ENCODE measurements at places on chromosomes 6 and 20.

GRCh38 chr6:142183351-142183750 is 36.3 kb downstream of the VTA1 start:
- no peak for DNase-seq

DNA sequence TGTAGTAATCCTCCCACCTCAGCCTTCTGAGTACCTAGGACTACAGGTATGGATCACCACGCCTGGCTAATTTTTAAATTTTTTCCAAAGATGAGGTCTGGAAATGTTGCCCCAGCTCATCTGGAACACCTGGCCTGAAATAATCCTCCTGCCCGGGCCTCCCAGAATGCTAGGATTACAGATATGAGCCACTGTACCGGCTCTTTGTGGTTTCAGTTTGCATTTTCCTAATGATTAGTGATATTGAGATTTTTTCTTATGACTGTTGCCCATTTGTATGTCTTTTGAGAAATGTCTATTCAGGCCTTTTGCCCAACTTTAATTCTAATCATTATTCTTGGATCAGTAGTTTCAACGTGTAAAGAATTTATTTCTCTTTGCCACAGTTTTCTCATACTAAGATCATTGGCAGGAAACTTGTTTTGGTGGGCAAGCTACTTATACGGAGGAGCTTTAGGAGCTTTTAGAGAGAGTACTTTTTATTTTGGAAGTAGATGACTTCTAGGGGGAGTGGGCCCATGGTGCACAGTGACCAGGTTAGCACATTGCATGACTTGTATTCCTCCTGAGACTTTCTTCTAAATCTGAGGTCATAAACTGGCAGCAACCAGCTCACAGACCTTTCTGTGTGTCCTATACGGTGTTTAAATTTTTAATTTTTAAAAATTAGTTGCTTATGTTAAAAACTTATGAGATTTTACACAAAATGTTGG is 62.3 kb downstream of the STK4 start:
- no peak for DNase-seq

DNA sequence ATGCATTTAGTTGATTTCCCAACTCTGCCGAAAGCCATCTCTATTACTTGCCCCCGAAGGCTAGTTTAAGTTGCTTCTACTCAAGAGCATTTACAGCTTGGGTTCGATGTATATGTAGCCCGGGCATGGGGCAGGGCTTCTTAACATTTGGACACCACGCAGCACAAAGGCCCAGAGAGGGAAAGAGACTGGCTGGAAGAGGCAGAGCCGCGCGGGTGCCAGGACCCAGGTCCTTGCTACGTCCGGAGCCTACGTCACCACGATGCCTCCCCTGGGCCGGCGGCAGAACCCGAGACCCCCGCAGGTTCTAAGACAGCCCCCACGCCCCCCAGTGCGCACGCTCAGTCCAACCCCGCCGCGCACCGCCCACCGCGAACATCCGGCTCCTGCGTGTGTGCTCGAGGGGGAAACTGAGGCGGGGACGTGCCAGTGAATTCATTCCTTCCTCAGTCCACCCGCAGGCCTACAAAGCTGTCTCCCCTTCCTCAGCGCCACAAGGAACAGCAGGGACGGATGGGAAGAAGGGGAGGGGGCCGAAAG is 367 bp upstream of the PCIF1 start:
- peak; percentile 56 for DNase-seq

GRCh38 chr6:136084403-136084802 is 165.7 kb downstream of the MTFR2 start:
- no peak for DNase-seq

- DNase-seq = peak; percentile 45
Observed at GRCh38 chr6:3456898-3457709, at the start of gene SLC22A23. Gene SLC22A23 (minus strand): TSS chr6:3457050. CDS start chr6:3456559, 491 bp downstream.

DNA sequence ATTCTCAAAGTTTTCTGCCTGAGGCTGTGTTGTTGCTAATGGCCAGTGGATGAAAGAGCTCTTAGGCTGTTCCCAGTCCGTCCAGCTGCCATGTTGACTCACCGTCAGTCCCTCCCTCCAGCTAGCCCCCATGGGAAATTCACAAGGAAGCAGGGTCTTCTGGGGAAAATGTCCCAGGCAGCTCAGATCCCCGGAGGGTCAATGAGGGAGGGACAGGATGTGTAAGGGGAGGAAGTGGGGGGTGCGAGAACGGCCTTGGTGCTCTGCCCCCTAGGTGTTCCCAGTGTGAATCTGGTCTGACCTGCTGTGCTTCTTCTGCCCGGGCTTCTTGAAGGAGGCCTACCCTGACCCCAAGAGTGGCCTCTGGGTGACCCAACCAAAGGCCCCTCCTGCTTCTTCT is 65.9 kb downstream of the CEBPB start:
- DNase-seq = no peak

- DNase-seq = no peak
Observed at GRCh38 chr6:26493258-26493657, 6.8 kb upstream of the BTN1A1 start.

GRCh38 chr6:38391206-38391605 is 248.5 kb downstream of the BTBD9 start:
- peak; percentile 48 for DNase-seq

- DNase-seq = no peak
Observed at GRCh38 chr6:101178748-101179147, 214.8 kb upstream of the GRIK2 start.

Data from EL (cell line).